ENCODE measurements at places on chromosomes 3 and 15. TPM values are rescaled to one million over a fixed set of nuclear protein-coding genes. Genes with fewer than 3 reads are reported as not detected.

GRCh38 chr3:100246999-100247398 lies 13.8 kb upstream of the TBC1D23 start:
- DNase-seq: no peak

DNA sequence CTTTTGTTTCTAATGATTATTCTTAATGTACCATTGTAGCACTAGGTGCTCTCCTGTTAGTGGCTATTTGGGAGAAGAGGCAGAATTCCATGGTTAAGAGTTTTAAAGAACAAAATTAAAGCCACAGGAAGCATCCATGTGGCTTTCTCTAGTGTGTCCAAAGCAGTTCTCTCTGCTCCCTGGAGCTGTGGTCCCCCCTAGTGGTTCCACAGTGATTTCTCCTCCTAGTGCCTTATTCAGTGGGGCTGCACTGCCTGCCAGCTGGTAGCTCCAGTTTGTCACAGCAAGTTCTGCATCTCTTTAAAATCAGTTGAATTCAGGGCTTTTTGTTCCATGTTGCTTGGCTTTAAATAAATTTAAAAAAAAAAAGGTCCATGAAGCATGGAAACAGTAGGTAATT lies 39.6 kb upstream of the FAM98B start:
- peak; percentile 74 for DNase-seq

GRCh38 chr3:102034639-102035451 lies 185.5 kb downstream of the NFKBIZ start:
- DNase-seq: no peak

DNA sequence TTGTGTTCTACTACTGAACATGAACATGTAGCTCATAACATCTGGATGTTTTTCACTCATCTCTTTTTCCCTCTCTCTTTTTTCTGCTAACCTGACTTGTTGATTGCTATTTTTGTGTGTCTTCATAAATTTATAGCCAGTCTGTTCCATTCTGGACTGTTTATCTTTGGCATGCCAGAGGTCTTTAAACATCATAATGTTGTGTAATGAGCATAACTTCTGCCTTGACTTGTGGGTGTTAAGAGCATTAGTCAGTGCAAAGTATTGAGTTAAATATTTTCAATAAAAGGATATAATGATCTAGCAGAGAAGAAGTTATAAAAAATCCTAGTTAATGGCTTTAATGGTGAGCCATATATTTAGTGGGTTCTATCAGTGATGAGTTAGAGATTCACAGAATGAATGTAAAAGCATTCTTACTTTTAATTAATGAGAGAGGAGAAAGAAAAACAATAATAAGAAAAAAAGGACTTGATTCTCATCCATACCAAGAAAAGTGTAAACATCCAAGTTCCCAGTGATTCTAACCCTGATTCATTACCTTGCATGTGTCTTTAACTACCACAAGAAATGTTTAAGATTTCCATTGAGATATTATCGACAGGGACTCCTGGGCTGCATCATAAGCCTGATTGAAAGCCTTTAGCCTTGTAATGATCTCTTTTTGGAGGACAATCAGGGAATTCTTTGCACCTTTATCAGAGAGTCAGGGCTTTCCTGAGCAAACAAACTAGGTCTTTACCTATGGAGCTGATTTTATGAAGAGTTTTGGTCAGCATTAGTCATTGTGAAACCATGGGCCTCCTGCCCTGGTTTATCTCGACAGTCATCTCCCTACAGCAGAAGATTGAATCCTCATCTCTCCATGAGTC lies 22.9 kb downstream of the MITF start:
- no peak for DNase-seq

- DNase-seq: no peak
Measured at GRCh38 chr15:51924156-51925068, 47.2 kb downstream of the LEO1 start.

- peak; percentile 53 for DNase-seq
Measured at GRCh38 chr3:127074900-127075360, 92.0 kb downstream of the PLXNA1 start.

DNA sequence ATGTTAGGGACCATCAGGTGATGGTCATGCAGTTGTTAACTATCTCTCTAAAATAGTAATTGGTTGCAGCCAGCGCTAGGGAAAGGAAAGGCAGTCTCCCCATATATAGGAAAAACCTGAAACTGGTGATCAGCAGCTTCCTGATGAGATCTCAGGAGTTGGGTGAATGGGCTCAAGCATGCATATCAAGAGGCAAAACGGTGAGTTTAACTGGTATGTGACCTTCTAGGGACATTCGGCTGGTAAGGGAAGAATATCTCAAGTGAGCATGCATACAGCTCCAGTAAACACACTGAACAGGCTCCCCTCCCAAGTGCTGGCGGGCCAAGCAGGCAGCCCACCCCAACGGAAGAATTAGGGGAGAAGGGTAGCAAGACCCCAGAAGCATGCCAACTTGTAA lies 49.3 kb upstream of the ROBO2 start:
- DNase-seq: no peak

DNA sequence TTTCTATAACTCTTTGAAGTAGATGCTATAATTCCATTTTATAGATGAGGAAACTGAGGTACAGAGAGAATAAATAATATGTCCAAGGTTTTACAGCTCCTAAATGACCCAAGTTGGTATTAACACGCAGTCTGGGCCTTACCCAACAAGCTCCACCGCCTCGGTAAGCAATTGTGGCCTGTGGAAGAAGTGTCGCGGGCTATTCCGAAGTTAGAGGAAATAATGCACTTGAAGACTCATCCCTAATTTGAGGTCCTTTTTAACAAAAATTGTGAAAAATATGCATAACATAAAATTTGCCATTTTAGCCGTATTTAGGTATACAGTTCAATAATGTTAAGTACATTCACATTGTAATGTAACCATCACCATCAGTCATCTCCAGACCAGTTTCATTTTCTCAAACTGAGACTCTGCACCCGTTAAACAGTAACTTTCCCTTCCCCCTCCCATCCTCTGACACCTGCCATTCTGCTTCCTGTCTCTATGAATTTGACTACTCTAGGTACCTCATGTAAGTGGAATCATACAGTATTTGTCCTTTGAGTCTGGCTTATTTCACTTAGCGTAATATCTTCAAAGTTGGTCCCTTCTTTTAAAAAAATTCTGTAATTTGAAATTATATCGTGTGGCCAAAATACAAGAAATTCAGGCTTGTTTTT lies 18.2 kb downstream of the IDH3A start:
- no peak for DNase-seq

DNA sequence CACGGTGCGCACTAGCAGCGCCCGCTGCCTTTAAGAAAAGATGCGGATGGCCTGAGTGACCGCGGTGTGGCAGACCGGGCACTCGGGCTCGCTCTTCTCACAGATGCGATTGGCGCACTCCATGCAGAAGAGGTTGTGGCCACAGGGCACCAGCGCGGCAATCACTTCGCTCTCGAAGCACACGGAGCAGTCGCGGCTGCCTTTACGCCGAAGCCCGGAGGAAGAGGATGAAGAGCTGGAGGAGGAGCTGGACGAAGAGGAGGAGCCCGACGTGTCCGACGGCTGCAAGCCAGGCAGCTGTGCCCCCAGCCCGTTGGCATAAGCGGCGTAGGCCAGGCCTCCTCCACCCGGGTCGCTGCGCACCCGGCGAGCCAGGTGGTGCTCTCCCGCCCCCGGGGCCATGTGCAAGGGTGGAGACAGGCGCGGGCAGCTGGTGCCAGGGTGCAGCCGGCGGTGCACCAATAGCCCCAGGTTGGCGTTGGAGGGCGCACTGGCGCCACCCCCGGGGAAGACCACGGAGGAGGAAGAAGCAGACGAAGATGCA lies 2.6 kb downstream of the MEX3B start:
- peak; percentile 66 for DNase-seq

DNA sequence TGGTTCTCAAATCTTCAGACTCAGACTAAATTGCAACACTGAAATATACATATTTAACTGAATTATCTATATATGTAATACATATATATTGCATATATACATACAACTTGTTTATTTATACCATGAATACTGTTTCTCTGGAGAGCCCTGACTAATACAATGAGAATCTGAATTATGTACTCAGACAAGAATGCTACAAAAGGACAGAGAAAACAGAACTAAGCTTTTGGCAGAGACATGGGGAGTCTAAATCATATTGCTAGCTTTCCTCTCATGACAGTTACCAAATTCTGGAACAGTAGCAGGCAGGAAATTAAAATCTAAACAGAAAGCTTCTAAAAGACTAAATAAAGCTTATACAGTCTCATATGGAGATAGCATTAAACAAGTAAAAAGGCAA lies 142.4 kb upstream of the KCNMB2 start:
- no peak for DNase-seq

- no peak for DNase-seq
Measured at GRCh38 chr3:98759629-98760028, 3.5 kb upstream of the ST3GAL6 start.

DNA sequence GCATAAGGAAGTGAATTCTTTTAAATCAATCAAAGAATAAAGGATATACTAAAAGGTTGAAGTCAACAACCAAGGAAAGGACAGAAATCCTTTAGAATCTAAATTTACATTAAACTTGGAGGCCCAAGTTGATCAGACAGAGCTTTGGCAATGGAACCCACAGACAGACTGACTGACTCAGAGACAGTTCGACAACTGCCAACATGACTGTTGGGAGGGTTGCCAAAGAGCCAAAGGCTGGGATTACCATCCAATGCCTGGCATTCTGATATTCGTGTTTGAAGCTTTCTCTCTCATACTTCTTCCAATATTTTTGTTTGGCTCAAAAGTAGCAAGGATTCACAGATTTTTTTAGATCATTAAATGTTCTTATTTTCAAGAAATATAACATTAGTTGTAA lies 406.1 kb downstream of the PLCL2 start:
- no peak for DNase-seq

- no peak for DNase-seq
Measured at GRCh38 chr15:66706225-66706732, 4.2 kb downstream of the SMAD6 start.

DNA sequence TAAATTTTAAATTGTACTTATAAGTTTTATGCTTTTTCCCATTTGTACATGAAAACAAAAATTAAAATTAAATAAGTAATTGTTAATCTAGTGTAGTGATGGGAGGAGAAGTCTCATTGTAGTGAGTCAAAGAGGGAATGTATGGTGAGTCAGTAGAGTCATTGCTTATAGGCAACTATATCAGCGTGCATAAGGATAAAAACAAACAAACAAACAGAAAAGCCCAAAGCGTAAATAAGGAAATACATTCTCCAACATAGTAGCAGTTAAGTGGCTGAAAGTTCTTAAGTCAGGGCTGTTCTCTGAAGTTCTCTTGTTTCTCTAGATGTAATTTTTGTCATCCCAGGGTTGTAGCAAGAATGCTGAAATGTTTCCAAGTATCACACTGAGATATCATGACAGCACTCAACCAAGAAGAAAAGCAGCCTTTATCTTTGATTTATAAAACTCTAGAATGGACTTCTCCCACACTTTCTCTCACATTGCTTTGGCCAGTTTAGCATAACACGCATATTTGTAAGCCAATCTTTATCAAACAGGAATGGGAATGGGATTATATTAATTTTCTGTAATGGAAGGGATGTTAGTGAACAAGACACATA lies 184.1 kb upstream of the TP63 start:
- no peak for DNase-seq

GRCh38 chr3:31546725-31547124 lies 14.0 kb downstream of the STT3B start:
- no peak for DNase-seq

GRCh38 chr3:140441006-140441405 lies 236.9 kb upstream of the TRIM42 start:
- DNase-seq: no peak

GRCh38 chr3:122893282-122893681 lies 98.4 kb downstream of the SLC49A4 start:
- no peak for DNase-seq

DNA sequence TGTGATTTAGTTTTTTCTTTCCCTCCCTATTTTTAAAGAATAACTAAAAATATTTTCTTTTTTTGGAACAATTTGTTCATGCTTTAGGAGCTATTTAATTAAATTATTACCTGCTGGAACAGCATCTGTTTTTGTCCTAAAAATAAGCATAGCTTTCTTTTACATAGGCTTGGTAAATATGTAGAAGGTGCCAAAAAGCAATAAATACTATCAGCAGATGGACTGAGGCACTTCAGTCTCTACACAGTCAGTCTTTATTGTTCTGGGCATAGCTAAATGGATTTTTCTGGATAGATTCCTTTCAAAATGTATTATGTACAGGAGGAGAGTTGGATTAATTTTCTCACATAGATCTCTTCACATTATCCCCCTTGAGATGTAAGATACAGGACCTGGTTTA lies 223.5 kb downstream of the NAALADL2 start:
- no peak for DNase-seq

- no peak for DNase-seq
Measured at GRCh38 chr15:89097313-89097712, 9.1 kb downstream of the ABHD2 start.

DNA sequence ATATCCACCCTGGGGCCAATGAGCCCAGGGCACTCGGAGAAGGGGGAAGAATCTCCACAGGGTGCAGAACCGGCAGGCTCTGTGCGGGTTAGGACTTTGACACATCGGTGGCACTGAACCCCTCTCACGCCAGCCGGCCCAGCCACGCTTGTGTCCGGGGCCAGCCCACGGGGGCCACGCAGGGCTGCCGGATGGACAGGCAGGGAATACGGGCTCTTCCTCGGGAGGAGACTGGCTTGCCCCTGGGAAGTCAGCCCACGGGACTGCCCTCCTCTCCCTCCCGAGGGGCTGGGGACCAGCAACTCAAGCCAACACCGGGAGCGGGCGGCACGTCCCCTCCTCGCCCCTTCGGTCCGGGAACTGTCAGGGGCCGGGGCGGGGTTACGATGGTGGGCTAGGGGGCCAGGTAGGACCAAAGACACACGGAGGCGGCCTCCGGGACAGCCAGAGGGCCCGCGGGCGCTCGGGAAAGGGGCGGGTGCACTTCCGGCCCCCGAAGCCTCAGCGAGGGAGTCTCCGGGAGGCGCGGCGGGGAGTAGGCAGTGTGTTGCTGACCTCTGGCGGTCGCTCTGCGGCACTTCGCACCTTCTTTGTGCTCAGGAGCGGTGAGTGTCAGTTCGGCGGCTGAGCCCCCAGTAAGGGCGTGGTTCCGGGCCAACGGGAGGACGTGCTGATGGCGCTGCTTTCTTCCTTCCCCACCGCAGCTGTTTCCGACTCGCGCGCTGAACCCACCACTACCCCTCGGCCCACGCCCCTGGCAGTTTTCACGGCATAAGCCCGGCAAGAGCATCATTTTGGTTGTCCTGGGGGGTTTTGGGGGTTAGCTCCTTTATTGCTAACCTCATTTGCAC lies 5.1 kb upstream of the CYP8B1 start:
- peak; percentile 93 for DNase-seq

Gene RTP1
- not detected for total RNA-seq

Gene CYP1A2
- total RNA-seq: not detected

Gene LMAN1L
- not detected for total RNA-seq

Gene C3orf70
- total RNA-seq: 39.9 TPM

Gene DCBLD2
- 38.8 TPM for total RNA-seq

Gene ROBO1
- total RNA-seq: 45.7 TPM

Gene RYR3
- total RNA-seq: 9.5 TPM

Gene PSTPIP1
- total RNA-seq: 7.4 TPM

Gene TRIM59
- total RNA-seq: 3.4 TPM

Gene SOX2
- 6.9 TPM for total RNA-seq

Gene CCR3
- total RNA-seq: not detected

Gene TICRR
- total RNA-seq: not detected

Gene XYLB
- total RNA-seq: 2.5 TPM

Gene OXTR
- total RNA-seq: 0.36 TPM

Gene TCTA
- 15.8 TPM for total RNA-seq

All from sigmoid colon (tissue), 7 donors.